ENCODE measurements at places on chromosomes 5 and 9.

DNA sequence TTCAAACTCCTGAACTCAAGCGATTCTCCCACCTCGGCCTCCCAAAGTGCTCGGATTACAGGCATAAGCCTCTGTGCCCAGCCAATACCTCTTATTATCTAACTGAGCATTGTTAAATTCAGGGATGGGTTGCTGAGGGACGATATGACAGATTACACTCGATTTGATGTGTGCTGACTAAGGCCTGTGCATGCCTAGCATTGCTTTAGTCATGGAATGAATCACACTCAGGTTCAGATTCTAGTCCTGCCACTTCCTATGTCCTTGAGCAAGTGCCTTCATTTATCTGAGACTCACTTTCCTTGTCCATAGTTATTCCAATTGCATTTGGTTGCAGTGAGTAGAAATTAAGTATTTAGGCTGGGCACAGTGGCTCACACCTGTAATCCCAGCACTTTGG is 19.5 kb downstream of the THBS4 start:
- DNase-seq: no peak

- peak; percentile 80 for DNase-seq
Measured at GRCh38 chr9:27125030-27125429, 16.0 kb downstream of the TEK start.

DNA sequence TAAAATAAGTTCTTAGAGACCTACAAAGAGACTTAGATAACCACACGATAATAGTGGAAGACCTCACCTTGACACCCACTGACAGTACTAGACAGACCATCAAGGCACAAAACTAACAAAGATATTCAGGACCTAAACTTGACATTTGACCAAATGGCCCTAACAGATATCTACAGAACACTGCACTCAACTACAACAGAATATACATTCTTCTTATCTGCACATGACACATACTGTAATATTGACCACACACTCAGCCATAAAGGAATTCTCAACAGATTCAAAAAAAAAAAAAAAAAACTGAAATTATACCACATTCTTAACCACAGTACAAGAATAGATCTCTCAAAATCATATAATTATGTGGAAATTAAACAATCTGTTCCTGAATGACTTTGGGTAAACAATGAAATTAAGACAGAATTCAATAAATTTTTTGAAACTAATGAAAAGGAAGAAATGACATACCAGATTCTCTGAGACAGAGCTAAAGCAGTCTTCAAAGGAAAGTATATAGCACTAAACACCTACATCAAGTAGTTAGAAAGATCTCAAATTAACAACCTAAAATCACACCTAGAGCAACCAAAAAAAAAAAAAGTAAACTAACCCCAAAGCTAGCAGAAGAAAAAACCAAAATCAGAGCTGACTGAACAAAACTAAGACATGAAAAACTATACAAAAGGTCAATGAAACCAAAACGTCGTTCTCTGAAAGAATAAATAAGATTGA is 362.3 kb upstream of the POU5F2 start:
- no peak for DNase-seq

GRCh38 chr5:10446490-10446889 is 4.8 kb downstream of the ROPN1L start:
- no peak for DNase-seq

DNA sequence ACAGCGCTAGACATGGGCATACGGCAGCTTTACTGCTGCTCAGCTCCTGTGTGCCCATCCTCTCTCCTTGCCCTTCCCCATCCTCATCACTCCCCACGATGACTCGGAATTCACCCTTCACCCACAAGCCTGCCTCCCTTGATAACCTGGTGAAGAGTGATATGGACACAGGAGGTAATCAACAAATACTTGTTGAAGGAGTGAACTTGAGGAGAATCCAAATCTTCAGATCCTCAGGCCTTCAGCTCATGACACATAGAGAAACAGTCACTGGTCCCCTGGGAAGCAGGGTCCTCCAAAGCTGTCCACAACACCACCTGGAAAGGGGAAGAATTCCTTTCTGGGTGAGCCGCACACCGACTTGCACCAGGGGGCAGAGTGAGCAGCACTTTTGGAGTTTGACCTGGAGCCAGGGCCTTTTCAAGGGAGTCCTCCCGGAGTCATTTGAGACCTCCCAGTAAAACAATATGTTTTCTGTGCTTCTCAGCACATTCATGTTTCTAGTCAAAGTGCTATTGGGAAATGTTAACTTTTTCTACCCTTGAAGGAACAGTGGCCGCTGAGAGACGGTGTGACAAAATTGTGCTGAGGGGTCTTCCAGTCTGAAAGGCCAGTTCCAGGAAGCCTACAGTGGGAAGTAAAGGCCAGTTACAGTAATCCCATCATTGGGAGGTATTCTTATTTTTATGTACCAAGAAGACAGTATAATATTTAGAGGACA is 332.3 kb downstream of the CWC27 start:
- peak; percentile 84 for DNase-seq

DNA sequence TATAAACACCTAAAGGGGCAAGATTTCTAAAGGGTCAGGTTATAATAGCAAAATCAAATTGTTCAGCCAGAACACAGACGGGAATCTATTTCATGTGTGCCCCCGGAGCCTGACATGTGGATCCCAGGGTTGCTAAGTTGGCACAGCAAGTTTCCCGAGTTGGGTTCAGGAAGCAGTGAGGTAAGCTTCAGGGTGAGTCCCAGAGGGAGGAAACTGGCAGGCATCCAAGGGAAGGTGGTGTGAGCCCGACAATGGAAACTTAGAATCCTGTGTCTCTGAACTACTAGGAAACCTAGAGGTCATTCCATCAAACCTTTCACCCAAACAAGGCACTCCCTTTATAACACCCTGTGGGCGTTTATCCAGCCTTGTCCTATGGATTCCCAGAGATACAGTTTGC is 98.4 kb downstream of the ADRB2 start:
- DNase-seq: no peak

- DNase-seq: no peak
Measured at GRCh38 chr9:79584655-79584982, 12.9 kb downstream of the TLE4 start.

DNA sequence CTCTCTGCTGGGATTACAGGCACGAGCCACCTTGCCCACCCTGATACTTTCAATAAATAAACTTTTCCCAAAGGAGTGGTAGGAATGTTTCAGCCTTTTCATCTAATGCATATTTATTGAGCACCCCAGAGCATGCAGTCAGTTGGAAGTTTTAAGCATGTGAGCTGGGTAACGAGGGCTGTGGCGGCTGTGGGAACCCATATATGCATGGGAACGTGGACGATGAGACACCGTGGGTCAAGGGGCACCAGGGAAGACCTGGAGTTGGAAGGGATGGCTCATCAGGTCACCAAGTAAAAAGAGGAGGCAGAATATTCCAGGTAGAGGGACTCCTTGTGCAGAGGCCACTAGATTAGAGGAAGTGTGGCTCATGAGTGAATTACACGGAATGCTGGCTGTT is 64.7 kb downstream of the ANKRD33B start:
- DNase-seq: no peak

DNA sequence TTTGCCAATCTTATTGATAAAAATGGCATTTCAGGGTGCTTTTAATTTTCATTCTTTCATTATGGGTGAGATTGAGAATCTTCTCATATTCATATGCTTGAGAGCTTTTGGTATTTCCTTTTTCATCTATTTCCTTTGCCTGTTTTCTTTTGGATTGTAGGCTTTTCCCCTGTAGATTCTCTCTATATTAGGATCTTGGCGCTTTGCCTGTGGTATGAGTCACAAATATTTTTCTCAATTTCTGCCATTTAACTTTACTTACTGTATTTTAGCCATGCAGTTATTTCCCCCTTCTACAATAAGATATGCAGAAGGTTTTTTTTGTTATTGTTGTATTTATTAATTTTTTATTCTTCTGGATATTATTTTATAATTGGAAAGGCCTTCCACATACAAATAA is 21.5 kb upstream of the KLF9 start:
- peak; percentile 81 for DNase-seq

DNA sequence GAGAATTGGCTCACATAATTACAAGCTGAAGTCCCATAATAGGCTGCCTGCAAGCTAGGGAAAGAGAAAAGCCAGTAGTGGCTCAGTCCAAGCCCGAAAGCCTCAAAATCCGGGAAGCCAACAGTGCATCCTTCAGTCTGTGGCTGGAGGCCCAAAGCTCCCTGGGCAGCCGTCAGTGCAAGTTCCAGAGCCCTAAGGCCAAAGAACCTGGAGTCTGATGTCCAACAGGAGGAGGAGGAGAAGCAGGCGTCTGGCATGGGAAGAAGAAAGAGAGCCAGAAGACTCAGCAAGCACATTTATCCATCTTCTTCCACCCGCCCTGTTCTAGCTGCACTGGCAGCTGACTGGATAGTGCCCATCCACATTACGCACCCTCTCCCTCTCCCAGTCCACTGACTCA is 213.4 kb downstream of the GAS1 start:
- no peak for DNase-seq

- peak; percentile 71 for DNase-seq
Measured at GRCh38 chr5:145362266-145362665, 472.9 kb downstream of the PRELID2 start.

DNA sequence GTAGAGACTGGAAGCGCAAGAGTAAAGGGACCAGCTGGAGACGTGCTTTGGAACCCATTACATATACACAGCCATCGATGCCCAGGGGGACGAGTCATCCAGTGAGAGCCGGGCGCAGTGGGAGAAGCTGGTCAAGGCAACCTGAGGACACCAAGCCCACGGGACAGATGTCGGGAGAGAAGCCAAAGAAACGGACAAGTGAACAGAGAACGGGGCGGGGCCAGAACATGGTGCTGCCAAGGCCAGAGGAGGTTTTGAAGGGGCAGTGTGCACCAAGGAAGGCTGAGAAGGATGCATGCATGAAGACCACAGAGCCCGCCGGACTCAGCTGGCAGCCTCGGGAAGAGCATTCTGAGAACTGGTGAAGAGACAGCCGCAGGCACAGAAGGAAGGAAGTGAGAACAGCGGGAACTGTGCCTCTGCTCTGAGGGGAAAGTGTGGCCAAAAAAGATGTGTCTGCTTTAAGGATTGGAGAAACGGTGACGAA is 20.3 kb downstream of the CAMSAP1 start:
- DNase-seq: peak; percentile 41

GRCh38 chr5:140408750-140409241 is 7.2 kb downstream of the ANKHD1 start:
- peak; percentile 24 for DNase-seq

DNA sequence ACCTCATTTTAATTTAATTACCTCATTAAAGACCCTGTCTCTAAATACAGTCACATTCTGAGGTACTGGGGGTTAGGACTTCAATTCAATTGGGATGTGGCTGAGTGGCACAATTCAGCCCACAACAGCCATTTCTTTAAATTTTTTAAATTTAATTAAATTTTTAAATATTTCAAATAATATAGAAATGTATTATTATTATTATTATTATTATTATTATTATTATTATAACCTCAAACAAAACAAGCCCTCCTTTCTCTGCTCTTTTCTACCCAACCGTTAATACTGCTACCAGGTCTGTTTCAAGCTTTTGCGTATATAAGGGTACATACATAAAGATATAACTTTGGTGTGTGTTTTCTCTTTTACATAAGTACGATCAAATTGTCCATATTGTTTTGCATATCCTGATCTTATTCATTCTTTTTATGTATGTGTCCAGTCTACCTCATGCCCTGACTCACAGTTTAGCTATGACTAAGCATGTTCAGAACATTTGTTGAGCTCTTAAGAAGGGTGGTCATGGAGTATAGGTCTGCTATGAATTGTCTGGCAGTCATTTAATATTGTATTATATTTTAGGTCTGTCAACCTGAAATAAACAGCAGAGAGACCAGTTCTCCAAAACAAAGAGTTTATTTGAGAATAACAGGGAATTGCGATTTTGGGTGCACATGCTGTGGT is 16.1 kb upstream of the RAB14 start:
- no peak for DNase-seq

DNA sequence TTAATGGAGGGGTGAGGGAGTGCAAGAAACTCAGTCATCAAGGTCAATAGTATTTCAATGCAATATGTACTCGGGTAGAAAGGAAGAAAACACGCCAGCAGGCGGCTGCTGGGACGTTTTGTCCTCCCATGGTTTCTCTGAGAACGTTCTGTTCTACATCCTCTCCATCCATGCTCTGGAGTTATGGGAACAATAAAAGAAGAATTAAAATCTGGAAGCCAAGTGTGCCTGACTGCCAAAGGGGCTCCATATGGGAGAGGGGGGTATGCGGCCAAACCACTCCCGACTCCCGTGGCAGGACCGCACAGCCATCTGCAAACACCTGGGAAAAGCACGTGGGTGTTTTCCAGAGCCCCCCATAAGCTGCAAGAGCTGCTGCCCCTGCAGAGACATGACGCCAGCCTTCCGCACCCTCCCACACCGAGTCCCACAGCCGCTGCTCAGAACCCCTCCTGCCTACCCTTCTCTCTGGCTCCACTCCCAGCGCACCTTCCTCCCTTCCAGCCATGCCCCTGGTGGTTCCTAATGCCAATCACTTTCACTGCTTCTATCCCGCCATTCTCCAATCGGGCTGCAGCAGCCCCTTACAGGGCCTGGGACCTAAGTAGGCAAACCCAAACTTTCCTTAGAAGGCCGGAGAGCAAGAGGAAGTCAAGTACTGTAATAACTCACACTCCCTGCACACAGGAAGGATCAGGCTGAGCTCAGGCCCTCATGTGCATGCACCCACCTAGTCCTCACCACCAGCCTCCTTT is 241.6 kb downstream of the SYK start:
- no peak for DNase-seq

DNA sequence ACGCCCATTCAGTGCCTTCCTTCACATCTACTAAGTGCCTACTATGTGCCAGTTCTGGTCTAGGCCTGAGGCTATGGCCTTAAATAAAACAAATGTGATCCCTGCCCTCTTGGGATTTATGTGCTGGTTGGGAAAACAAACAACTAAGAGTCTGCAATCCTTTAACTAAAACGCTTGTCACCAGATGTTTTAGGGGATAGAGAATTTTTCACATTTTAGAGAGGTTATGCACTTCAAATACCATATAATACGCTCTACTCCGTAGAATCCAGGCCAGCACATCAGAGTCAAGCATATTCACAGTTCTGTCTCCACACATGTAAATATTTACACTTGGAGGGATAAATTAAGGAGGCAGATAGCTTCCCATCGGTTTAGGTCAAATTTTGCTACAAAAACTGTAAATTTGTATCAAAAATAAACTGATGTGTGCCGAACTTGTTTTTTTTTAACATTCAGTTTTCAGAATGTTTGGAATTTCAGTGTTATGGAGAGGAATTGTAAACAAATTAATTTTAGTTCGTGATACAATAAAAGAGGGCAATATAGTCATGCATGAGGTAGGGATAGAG is 22.0 kb upstream of the ADRA1B start:
- DNase-seq: no peak

DNA sequence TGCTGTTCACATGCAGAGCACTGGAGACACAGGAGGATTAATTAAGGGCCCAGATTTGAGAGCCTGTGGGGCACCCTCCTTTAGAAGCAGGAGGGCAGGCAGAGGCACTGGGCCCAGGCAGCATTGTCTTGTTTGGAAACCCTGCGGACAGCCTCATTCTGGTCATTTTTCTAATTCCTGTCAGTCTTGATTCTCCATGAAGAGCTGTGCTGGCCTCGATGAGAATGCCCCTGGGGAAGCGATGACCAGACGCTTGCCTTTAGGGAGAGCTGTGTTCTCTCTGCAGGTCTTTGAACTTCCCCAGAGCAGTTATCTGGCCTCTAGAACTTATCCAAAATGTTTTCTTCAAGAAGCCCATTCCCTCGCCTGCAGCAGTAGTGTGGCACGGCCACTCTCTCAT is 117.8 kb upstream of the PTCH1 start:
- DNase-seq: no peak

GRCh38 chr9:98342098-98342819 is 86.8 kb upstream of the TBC1D2 start:
- DNase-seq: no peak

GRCh38 chr5:153974813-153975163 is 63.9 kb downstream of the FAM114A2 start:
- no peak for DNase-seq

All from astrocyte of the hippocampus (primary cell).